ENCODE measurements at places on chromosomes 16 and 17. TPM values are rescaled to one million over a fixed set of nuclear protein-coding genes. Genes with fewer than 3 reads are reported as not detected.

The IGF2BP1 gene
- total RNA-seq = 0.98 TPM

The FSCN2 gene
- total RNA-seq = 0.59 TPM

The CDH16 gene
- not detected for total RNA-seq

The CLEC18B gene
- total RNA-seq = 0.20 TPM

The SERPINF2 gene
- total RNA-seq = not detected

The TBC1D3E gene
- total RNA-seq = not detected

The EFCAB13 gene
- 4.8 TPM for total RNA-seq

The CD300A gene
- total RNA-seq = not detected

The ZNF469 gene
- 2.9 TPM for total RNA-seq

The CENPV gene
- total RNA-seq = 28.9 TPM

The C16orf54 gene
- total RNA-seq = not detected

The MPP2 gene
- 1.1 TPM for total RNA-seq

The AGRP gene
- total RNA-seq = not detected

The CCL22 gene
- not detected for total RNA-seq

The FN3K gene
- total RNA-seq = 2.2 TPM

The TP53TG3 gene
- total RNA-seq = not detected

The MYL4 gene
- not detected for total RNA-seq

The CLEC3A gene
- not detected for total RNA-seq

The TBC1D3C gene
- not detected for total RNA-seq

The COX4I1 gene
- total RNA-seq = 360 TPM

The DLG4 gene
- total RNA-seq = 11.9 TPM

The KRTAP4-4 gene
- not detected for total RNA-seq

The HCRT gene
- not detected for total RNA-seq

The DNAJA3 gene
- total RNA-seq = 63.3 TPM

The TBC1D28 gene
- not detected for total RNA-seq

The TVP23B gene
- 29.0 TPM for total RNA-seq

The BOLA2B gene
- total RNA-seq = 47.7 TPM

The KRTAP17-1 gene
- not detected for total RNA-seq

The RPL38 gene
- 1,349 TPM for total RNA-seq

The G6PC1 gene
- not detected for total RNA-seq

The CLEC10A gene
- total RNA-seq = not detected

The MYH8 gene
- total RNA-seq = not detected

All from subcutaneous preadipocyte (primary cell).